Lower leg skin (tissue), 4 donors: ENCODE measurements at places on chromosomes 5 and 9.

- no peak for DNase-seq
Measured at GRCh38 chr5:103041071-103041676, 78.8 kb downstream of the GIN1 start.

- no peak for DNase-seq
Measured at GRCh38 chr5:15614679-15615078, 114.7 kb downstream of the FBXL7 start.

GRCh38 chr9:77427256-77427927 is 220.7 kb downstream of the GNA14 start:
- peak; percentile 54 for DNase-seq

DNA sequence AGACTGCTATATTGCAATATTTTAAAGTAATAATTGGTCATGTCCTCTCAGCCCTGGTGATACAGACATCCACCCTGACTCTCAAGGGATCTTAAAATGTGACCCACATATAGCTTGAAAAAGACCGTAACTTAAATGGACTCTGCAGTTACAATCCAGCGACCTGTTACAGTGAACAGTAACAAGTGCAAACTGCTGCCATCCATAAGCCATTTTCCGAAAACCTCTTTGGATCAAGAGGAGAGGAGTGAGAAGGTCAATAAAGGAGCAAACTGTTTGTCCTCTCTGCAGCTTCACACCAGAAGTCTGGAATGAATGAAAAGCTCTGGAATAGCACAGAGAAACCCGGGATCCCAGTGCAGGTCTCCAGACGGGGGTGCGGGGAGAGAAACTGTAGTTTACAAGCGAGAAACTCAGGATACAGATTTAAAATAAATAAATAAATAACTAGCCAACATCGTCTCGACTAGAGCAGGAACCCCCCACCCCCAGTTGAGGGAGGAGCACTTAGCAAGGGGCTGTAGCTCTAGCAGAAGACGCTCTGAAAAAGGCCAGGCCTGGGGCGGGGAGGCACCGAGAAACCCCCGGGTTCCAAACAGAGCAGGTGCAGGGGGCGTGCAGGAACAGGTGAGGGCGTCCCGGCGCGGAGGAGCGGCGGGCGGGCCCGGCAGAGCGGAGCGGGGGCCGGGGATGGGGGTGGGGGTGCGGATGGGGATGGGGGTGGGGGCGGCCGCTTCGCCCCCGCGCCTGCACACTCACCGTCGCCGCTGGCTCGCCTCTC is 572 bp downstream of the ZDHHC21 start:
- DNase-seq, result no peak

DNA sequence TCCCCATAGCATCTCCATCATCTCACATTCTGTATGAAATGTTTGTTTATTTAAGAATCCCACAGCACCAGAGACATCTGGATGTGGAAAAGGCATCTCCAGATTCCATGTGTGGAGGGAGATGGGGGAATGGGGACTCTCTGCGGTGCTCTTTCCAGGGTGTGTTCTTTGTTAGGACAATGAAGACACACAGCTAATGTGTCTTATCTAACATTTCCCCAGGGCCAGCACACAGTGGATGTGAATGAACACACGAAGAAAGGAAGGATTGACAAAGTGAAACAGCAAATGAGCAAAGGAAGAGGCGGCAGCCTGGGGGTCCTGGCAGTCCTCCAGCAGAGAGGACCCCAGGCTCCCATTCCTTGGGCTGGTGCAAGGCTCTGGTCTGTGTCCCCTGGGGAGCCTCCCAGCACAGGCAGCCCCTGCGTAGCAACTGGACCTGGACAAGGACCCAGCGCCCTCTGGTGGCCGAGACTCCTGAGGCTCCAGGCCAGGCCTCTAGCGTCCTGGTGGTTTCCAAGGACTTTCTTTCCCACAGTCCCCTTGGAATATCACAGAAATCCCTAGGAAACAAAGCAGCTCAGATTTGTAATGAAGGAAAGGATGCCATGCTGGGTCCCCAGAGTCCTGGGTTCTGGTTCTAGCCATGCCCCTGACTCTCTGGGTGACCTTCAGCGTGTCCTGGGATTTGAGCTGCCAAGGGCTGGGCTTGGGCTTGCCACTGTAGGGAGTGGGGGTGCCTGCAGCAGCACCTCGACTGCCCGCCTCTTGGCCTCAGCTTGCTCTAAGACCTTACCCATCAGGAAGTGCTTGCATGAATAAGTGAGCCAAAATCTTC is 3.5 kb upstream of the PDLIM7 start:
- peak; percentile 97 for DNase-seq

DNA sequence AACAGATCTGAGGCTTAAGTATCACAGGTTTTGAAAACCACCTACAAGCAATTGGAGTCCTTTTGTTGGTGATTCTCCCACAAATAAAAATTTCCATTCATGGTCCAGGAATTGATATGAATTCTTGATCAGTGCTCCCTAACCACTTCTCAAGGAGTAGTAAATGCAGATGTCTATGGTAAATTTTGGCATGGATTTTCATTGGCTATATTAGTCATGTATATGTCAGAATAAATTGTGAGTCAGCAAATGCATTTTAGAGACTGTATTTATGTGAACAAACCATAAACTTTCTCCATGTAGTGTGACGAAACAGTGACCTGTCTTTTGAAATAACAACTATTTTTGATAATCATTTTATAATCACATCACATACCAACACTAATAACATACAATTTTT is 611.1 kb downstream of the HTR1A start:
- no peak for DNase-seq

DNA sequence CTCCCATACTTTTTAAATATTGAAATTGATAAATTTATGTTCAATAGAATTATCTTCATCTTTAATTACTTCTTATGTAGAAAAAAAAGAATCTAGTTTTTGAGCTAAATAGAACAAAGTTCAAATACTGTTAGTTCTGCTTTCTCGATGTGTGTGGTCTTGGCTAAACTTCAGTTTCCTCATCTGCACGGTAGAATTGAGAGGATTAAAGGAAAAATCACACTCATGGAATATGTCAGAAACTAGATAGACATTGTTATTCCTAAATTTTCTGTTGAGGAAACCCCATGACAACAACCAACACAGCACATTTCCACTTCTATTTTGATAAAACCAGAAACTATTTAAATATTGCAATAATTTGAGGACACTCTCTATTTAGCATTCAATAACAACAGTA is 100.3 kb downstream of the MUSK start:
- DNase-seq, result no peak

- peak; percentile 25 for DNase-seq
Measured at GRCh38 chr9:34994260-34994899, 4.8 kb downstream of the DNAJB5 start.

GRCh38 chr5:2651116-2651515 is 100.4 kb downstream of the IRX2 start:
- DNase-seq, result no peak

DNA sequence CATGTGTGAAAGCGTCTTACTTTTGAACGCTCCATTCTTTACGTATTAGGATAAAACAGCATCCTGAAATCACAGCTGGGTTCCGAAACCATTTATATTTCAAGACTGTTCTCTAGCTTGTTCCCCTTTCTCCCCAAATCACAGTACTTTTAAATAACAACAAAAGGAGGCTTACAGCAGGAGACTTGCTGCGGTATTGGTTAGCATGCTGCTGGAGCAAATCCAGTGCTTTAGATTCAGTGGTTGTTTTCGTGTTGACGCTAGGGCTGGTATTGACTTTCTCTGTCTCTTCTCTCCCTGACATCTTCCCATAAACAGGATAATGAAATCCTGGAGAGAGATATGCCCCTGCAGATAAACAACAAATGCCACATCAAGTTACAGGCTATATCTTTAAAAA is 103.1 kb downstream of the ZNF608 start:
- no peak for DNase-seq

- DNase-seq, result no peak
Measured at GRCh38 chr5:14588145-14588544, 6.6 kb downstream of the OTULINL start.

DNA sequence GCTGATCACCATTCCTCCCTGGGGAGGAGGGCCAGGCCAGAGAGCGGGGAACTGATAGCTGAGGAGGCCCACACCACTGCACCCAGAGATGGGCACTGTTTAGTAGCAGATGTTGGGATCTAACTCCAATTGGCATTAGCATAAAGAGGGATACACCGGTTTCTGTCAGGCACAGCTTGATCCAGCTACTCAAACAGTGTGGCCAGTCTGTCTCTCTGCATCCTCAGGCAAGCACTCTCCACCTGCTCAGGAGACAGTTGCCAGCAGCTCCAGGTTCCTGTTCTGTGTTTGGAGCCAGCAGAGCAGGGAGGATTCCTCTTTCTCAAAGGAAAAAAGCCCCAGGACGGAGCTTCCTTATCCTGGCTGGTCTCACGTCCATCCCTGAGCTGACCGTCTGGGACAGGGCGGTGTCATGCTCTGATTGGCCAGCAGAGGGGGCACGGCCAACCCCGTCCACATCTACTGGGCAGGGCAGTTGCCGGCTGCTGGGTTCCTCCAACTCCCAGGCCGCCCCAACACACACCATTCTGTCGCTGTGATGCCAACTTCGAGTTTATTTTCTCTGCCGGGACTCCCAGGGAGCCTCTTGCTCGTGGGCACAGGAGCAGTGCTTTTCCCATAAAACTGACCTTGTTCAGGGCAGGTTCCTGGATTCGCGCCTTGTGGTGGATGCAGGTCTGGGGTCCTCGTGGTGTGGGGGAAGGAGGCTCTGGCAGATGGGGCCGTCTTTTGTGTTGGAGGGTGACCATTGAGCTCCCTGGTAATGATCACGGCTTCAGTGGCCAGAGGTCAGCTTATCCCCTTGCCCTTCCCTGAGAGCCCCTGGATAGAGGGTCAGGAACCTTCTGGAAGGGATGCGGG is 47.9 kb downstream of the COL5A1 start:
- peak; percentile 49 for DNase-seq
